ENCODE measurements at places on chromosomes 5 and 9.

DNA sequence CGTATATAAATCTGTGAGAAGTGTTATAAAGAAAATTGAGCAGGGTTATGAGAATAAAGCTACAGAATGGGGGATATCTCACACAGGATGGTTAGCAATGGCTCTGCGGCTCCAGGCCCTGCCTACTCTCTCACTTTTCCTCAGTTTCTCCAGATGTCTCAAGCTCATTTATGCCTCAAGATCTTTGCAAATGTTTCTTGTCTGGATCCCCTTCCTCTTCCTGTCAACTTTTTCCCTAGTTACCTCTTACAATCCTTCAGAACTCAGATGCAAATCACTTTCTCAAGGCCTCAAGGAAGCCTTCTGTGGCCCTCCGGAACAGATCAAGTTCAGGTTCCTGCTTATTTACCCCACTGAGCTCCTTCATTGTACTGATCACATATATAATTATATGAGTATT is 386.4 kb downstream of the RAB3C start:
- no peak for DNase-seq

DNA sequence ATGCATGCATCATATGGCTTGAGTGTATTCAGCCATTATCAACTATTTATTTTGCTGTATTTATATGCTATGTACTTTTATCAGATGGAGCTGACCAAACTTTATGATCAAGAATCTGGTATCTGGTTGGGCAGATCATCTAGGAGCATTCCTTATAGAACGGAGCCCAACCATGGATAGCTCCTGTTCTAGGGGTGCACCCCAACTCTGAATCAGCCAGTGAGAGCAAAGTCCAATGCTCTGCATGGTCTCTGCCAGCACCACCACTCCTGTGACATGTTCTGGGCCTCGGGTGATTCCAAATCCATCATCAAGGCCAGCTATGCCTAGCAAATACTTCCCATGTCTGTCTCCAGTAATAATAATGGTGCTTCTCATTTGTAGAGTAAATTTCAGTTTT is 517.5 kb downstream of the AGTPBP1 start:
- no peak for DNase-seq

DNA sequence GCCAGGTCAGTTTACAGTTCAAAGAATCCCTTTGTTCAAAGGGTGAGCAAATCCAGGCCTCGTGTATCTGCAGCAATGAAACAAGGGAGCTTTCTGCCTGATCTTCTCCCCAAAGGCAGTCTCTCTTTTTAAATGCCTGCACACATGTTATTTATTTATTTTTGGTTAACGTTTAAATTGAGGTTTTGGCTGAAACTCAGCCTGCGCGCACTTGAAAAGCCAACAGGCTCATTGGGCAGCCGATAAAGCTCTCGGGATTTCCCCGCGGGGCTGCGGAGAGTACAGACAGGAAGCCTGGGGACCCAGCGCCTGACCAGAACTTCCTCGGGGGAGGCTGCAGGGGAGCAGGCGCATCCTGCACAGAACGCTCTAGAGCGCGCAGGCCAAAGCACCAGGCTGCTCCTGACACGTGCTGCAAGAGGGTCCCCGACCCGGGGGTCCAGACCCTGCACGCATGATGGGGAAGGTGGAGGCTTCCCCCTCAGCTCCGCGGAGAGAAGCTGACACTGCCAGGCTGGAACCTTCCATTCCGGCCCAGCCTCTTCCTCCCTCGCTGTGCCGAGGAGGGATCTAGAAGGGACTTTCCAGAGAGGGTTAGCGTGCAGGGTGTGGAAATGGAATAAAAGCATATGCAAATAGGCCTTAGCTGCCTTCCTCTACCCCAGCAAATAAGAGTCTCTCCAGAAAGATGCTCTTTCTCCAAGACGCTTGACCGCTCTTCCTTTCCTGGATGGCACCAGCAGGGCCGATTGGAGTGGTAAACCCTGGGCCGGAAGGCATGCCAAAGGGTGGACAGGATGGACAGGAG is 46.1 kb downstream of the PTTG1 start:
- peak; percentile 95 for DNase-seq

- peak; percentile 58 for DNase-seq
Measured at GRCh38 chr9:97615439-97616072, 17.6 kb downstream of the TSTD2 start.

DNA sequence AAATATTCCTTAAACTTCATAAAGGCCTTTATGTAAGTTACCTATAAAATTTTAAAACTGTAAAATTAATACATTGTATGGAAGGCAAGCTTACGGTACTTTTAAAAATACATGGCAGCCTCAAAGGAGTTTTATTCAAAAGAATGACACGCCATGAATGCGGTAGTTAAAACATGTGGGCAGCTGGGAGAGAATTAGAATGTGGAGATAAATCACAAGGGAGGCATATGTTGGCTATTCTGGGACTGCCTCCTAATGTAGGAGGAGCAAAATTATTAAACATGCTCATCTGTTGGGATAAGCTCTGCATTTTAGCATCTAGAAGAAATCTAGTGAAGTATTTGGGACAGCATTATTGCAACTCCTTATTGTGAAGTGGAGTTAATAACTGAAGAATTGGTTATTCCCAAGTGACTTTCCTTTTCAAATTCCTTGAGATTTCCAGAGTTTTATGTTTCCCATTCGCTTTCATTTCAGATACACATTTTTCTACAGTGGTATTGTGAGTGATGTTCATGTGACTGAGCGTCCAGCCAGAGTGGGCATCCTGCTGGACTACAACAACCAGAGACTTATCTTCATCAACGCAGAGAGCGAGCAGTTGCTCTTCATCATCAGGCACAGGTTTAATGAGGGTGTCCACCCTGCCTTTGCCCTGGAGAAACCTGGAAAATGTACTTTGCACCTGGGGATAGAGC is 109.4 kb downstream of the CMYA5 start:
- DNase-seq = no peak

DNA sequence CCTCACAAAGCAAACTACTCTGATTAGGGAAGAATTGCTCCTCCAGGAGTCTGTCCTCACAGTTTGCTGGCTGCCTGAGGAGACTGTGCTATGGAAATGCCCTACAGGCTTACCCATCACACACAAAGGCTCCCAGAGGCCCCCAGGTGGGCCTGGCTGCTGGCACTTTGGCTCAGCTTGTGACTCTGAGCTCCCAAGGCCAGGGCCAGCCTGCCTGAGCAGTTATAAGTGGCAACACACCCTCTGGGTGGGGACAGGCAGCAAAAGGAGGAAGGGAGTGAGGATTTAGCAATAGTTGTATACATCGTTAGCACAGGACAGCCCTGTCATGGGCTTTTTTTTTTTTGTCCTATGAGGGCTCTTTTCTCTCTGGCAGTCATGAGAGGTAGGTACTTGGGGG is 103.5 kb downstream of the DAPK1 start:
- DNase-seq = no peak

- no peak for DNase-seq
Measured at GRCh38 chr5:107618242-107618641, 52.5 kb downstream of the EFNA5 start.

DNA sequence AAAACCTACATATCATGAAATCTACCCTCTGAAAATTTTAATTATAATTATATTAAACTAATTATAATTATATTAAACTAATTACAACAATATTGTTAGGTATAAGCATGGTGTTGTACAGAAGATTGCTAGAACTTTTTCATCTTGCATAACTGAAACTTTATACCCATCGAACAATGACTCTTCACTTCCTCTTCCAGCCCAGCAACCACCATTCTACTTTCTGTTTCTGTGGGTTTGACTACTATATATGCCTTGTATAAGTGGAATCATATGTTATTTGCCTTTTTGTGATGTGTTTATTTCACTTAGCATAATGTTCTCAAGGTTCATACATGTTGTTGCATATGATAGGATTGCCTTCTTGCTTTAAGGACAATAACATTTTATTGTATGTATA is 274.2 kb upstream of the CCNH start:
- DNase-seq = peak; percentile 15

All from activated CD4-positive, alpha-beta T cell treated with anti-CD3 and anti-CD28 coated beads, Interleukin-2, Interleukin-4, amounts not matched to agents 100 ng/mL and 50 ng/mL, durations not matched to agents 16 hours and 8 hours (primary cell).